Tibial artery (tissue), 4 donors: ENCODE measurements at places on chromosomes 1 and 21.

DNA sequence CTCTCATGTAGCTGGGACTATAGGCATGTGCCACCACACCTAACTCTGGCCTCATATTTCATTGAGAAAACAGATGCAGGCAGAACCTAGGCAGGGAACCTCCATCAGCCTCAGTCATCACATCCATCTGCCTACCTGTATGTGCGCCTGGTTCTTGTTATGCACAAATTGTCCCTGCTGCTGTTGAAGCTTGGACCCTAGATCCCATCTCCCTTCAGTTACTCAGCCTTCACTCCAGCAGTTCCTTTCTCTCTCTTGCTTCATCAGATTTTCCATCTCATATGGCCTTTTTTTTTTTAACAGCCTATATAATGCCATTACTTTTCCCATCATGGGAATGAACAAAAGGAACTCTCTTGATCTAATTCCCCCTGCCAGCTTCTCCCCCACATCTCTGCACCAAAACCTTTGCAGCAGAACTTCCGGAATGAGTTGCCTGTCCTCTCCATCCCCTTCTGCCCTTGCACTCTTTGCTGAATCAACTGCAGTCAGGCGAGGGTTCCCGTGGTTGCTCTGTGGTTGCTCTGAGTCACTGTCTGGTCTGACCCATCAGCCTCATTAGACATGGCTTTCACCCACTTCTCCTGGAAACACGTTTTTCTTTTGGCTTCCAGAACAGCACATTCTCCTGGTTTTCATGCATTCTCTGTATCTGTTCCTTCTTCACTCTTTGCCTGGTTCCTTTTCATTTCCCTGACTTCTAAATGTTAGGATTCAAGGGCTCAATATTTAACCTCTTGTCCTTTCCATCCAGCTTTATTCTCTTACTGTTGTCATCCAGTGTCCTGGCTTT lies 41.5 kb downstream of the UBE4B start:
- peak; percentile 41 for DNase-seq

DNA sequence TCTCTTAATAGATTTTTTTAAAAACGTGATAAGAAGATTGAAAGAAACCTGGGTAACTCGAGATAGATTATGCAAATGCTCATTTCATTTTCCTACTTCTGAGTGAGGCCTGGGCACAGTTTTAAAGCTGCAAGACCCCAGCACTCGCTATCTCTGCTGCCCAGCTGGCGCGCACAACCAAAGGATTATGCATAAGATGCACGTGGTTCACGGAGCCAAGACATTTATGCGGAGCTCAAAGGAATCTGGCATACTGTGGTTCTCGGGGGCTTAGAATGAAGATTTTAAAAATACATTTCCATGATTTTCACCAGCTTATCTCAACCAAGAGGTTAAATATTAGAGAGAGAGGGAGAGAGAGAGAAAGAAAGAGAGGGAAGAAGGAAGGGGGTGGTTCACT lies 210.9 kb downstream of the DSCAM start:
- no peak for DNase-seq

DNA sequence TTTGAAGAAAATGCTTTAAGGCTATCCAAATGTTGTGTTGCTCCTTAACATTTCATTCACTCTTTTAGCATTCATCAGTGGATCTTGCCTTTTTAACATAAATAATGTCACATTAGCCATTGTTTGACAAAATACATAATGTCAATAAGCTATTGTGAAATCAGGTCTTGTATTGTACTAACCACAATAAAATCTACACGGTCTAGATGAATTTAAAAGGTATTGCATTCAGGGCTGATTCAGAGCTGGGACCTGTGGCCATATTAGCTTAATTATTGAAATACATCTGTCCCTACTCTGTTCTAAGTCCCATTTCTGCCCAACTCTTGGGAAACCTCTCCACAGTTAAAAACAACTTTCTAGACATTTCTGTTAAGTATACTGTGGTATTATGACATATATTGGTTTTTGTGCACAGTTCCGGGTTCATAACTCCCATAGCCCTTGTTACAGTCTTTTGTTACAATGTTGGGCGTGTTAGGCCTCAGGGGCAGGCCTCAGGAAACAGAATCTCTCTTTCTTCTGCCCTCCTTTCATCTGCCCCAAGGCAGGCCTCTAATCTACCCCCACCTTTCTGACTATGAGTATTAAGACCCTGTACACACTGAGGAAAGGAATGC lies 44.7 kb upstream of the CITED4 start:
- no peak for DNase-seq

DNA sequence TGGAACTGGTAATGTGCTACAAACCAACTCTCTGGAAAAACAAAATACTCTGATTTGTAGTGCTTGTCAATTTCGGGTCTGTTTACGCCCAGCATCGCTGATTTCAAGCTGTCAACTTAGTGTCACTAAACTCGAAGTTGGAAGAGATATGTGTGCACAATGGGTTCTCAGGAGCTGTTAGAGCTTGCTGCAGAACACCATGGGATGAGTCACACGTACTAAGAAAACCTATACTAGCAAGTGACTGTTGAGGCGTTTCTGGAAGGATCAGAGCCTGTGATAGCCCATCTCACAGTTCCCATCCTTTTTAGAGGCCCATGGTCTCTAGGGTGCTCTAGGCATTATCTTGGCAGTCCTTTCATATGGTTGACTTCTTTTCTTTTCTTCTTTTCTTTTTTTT lies 14.3 kb downstream of the GMEB1 start:
- DNase-seq, result no peak

GRCh38 chr1:166908942-166909341 lies 32.9 kb upstream of the TADA1 start:
- no peak for DNase-seq

GRCh38 chr1:116515702-116516101 lies 55.1 kb downstream of the CD58 start:
- DNase-seq, result no peak

GRCh38 chr1:70627910-70628309 lies 216.8 kb downstream of the CTH start:
- DNase-seq, result no peak

DNA sequence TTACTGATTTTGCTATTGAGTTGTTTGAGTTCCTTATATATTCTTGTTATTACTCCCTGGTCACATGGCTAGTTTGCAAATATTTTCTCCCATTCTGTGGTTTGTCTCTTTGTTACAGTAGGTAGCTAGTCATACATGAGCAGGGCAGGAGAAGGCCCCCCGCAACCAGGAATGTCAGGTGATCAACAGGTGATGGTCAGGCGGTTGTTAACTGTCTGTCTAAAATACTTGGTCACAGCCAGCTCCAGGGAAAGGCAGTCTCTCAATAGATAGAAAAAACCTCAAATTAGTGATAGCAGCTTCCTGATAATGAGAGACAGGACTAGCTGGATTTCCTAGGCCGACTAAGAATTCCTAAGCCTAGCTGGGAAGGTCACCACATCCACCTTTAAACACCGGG lies 217.9 kb downstream of the RHOU start:
- DNase-seq, result no peak

- DNase-seq, result peak; percentile 66
Observed at GRCh38 chr1:215082532-215083382, at the start of gene KCNK2. Gene KCNK2 (plus strand): TSS chr1:215082737. CDS start chr1:215083386, 649 bp downstream.

- no peak for DNase-seq
Observed at GRCh38 chr1:34320053-34320669, 143.5 kb downstream of the C1orf94 start.

GRCh38 chr21:31198575-31198974 lies 145.5 kb downstream of the TIAM1 start:
- DNase-seq, result no peak

DNA sequence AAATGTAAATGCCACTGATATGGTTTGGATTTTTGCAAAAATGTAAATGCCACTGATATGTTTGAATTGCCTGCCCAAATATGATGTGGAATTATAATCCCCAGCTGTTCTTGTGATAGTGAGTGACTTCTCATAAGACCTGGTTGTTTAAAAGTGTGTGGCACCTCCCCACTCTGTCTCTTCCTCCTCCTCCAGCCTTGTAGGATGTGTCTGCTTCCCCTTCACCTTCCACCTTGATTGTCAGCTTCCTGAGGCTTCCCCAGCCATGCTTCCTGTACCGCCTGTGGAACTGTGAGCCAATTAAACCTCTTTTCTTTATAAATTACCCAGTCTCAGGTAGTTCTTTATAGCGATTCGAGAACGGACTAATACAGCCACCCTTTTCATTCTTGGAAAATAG lies 1.3 kb upstream of the CCT8 start:
- no peak for DNase-seq

- DNase-seq, result no peak
Observed at GRCh38 chr1:203511930-203512329, 18.0 kb downstream of the OPTC start.

DNA sequence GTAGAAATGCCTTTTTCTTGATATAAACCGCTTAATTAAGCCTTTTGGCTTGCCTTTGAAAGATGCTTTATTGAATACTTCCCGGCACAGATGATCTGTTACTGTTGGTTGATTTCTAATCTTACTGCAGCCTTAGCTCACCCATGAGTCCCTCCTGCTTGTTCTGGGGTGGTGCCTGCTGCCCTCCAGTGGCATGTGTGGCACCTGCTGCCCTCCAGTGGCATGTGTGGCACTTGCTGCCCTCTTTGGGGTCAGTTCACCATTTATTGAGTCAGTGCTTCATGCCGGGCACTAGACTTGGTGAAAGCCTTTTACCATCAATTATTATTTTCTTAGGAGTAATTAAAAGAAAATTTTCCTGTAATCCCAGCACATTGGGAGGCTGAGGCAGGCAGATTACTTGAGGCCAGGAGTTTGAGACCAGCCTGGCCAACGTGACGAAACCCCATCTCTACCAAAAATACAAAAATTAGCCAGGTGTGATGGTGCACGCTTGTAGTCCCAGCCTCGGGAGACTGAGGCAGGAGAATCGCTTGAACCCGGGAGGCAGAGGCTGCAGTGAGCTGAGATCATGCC lies 54.3 kb downstream of the ADARB1 start:
- peak; percentile 89 for DNase-seq

GRCh38 chr1:24957016-24957807 lies 27.1 kb upstream of the RUNX3 start:
- no peak for DNase-seq

- no peak for DNase-seq
Observed at GRCh38 chr1:29519108-29519787, 282.9 kb downstream of the PTPRU start.

DNA sequence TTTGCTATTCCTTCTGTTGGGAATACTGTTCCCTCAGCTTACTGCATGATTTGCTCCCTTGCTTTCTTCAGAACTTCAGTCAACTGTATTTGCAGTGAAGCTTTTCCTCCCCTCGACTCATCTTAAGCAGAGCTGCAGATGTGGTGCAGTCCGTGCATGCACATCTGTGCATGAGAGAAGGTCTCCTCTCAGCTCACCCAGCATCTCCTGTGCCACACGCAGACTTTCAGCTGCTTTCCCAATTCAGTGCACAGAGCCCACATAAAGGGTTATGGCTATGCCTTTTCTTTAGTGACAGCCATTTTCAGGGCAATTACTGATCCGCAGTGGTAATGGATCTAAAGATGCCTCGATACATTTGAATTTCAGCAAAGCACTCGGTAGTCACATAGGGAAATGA lies 13.5 kb upstream of the NTPCR start:
- no peak for DNase-seq

- DNase-seq, result no peak
Observed at GRCh38 chr1:84869720-84870119, 23.3 kb downstream of the LPAR3 start.

- no peak for DNase-seq
Observed at GRCh38 chr1:2320006-2320405, 71.3 kb downstream of the MORN1 start.

DNA sequence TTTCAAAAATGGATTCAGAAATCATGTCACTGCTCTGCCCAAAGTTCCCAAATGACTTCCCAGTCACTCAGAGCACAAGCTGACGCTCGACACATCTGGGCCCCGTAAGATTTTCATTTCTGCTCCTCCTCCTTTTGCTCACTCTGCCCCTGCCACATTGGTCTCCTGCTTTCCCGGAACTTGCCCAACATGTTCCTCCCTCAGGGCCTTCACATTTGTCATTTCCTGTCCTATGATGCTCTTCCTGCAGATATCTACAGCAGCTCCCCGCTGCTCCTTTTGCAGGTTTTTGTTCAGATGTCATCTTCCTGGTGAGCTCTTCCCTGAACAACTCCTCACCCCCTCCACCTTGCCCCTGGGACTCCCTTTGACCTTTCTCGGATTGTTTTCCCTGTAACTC lies 58.5 kb upstream of the IVNS1ABP start:
- peak; percentile 47 for DNase-seq

DNA sequence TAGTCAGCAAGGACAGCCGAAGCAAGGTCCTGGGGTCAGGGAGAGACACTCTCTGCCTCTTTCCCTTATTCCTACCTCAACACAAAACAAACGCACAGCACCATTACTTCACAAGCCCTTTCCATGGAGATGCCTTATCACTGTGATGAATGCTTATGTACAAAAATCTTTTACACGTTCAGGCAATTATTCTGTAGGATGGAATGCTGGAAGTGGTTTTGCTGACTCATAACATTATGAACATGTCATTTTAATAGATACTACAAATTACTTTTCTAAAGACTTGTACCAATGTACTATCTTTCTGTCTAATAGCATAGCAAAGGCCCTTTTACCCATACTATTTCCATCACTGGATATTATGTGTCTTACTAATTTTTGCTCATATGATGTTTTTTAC lies 98.4 kb downstream of the TTLL7 start:
- no peak for DNase-seq

GRCh38 chr1:226708342-226708780 lies 30.7 kb downstream of the ITPKB start:
- DNase-seq, result no peak

DNA sequence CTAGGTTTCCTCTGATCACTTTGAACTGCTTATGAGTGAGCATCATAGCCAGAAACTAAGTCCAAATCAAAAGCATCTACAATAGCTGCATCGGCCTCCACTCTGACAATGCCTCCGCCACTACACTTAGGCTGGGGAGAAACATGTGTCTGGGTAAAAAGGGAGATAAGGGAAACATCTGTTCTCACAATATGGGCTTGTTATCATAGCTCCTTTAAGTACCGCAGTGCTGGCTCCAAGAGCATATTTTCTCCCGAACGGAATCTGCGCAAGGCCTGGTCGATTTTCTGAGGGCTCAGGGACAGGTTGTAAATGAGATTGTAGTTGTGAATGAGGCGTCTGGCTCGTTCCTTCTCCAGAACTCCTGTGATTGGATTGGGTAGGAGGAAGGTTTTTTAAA lies 63.9 kb upstream of the CYP2J2 start:
- DNase-seq, result no peak

DNA sequence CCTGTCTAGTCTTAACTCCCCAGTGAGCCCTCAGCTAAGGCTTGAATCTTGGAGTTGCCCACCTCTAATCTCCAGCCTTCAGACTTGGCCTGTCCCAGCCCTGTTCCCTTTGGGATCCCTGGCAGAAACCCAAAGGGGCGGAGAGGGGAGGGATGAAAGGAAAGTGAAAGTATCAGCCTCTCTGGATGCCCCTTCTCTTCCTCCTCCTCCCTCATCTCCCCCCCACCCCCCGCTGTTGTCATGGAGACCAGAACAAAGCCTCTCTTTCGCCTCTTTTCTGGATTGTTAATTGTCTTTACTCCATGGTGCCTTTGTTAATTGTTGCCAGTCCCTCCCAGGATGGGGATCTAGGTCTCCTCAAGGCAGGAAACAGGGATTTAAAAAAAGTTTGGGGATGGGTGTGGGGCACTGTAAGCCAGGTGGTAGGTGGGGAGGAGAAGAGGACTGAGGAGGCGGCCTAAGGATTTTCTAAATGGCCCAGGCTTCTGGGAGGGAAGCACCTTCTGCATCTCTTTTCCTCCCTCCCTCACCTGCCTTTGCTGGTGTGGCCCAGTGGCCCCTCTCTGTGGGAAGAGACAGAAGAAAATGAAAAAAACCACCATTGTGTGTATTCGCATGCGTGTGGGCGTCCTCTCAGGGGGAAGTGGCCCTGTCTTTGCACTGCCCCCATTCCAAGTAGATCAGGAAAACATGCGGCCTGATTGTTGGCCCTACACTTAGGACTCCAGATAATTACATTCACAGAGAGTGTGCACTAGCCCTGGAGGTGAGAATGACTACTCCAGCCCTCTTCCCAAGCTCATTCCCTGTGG lies 7.5 kb upstream of the SOX13 start:
- no peak for DNase-seq
